Stimulated activated CD8-positive, alpha-beta memory T cell treated with anti-CD3 and anti-CD28 coated beads, Interleukin-4, amount 100 ng/mL, for 4 hours (primary cell): ENCODE measurements at places on chromosomes 5 and 9.

DNA sequence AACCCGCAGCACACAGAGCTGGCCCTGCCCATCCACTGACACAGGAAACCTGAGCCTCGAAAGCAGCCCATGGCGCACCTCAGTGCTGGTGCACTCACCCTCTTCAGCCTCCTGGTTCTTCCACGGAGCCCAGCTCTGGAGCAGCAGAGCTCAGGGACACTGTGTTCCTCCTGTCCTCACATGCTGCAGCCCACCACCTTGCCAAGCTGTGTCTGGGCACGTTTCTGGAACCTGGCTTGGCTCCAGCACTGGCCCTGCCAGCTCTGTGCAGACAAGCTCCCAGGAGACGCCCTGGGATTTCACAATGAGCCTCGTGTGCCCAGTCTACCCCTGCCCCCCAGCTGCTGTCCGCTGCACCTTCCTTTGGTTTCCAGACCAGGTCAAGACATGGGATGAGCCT is 119.5 kb downstream of the SYK start:
- no peak for DNase-seq

- DNase-seq: peak; percentile 79
Measured at GRCh38 chr9:137236238-137236935, 4.7 kb upstream of the TUBB4B start.

- DNase-seq: no peak
Measured at GRCh38 chr5:20276061-20276958, 288.3 kb upstream of the CDH18 start.

DNA sequence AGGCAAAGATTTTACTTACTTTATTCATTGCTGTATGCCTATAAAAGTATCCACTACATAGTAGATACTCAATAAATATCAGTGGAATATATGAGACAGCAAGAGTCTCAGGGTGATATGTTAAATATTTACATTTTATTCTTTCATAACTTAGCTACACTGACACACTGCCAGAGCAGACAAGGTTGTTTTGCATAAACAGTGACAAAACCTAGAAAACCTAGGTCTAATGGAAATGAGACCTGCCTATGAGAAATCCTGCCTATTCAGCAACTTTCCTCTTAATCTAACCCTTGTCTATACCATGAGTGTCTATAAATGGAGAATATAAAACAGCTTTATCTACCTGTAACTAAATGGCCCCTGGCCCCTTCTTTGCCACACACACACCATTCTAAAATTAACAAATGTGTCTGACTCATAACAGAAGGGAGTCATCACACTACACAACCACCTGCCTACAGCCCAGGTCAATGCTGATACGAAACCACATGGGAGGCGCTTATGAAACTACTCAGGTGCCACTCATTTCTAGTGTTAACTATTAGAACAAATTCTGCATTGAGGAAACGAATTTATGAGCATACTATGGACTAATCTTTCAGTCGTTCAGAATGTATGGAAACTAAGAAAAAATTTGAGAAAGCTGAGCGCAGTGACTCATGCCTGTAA is 60.3 kb downstream of the UBAP2 start:
- no peak for DNase-seq

DNA sequence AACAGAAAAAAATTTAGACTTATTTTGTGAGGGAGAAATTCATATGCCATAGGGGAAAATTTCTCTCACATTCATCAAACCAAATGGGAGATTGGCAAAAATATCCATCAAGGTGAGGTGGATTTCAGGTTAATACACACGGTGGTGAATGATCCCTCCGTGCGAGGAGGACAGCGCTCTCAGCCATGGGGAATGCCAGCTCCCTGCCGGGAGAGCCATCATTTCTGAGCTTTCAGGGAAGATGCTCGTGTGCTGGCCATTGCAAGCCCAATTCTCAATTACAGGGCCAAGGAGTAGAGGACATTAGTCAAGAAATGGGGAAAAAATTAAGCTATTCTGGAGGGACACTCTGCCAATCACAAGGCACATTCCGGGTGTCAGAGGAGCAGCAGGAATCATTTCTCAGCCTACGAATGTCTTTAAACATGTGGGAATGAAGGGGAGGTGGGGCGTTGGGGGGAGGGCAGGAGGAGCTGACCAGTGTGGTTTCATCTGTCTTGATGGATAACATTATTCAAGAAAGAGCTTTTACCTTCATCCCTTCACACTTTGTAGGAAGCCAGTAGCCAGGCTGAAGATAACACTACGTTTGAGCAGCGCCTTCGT is 165.5 kb downstream of the DAB2IP start:
- DNase-seq: no peak

DNA sequence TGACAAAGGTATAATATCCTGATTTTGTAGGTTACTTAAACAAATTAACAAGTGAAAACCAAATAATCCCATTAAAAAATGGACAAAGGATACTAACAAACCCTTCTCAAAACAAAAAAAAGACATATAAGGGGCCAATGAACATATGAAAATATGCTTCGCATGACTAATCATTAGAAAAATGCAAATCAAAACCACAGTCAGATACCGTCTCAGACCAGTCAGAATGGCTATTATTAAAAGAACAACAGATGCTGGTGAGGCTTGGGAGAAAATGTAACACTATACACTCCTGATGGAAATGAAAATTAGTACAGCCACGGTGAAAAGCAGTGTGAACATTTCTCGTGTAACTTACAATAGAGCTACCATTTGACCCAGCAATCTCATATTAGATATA is 1542.2 kb upstream of the CDH9 start:
- no peak for DNase-seq

- DNase-seq: no peak
Measured at GRCh38 chr5:84623019-84623418, 238.3 kb upstream of the EDIL3 start.

DNA sequence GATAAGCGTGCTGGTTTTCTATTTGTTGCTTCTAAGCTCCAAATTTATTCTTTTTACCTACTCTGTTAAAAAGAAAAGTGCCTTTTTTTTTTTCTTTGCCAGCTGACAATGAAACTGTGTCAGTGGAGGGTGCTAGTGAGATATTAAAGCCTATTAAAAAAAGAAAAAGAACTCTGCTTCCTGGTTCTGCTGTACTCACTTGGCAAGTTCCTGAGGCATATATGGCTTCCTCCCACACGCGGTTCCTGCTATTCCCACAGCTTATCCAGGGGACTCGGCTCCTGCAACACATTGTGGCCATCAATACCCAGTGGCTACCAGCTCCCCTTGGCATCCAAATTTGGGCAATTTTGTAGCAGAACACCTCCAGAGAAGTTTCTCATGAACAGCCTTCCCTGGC is 1977.7 kb upstream of the CDH9 start:
- DNase-seq: no peak

GRCh38 chr5:111830333-111830732 is 73.3 kb upstream of the NREP start:
- no peak for DNase-seq

DNA sequence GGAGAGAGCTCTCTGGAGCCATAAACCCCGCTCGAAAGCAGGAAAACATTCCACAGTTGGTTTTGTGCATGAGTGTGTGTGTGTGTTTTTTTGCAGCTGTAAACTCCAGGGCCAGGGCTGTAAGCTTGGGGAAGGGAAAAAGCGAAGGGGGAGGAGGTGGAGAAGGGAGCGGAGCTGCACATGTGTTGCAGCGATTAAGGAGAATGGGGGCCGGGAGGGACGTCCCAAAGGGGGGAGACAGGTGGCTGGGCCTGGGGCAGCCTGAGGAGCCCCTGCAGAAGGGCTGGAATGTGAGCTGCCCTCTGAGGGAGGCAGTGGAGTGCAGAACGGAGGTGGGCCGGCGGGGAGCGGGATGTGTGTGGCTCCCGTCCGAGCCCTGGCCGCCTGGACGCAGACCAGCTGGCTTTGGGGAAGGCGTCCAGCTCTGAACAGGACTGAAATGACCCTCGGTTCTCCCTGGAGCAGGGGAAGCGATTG is 2.7 kb upstream of the MYMK start:
- no peak for DNase-seq

DNA sequence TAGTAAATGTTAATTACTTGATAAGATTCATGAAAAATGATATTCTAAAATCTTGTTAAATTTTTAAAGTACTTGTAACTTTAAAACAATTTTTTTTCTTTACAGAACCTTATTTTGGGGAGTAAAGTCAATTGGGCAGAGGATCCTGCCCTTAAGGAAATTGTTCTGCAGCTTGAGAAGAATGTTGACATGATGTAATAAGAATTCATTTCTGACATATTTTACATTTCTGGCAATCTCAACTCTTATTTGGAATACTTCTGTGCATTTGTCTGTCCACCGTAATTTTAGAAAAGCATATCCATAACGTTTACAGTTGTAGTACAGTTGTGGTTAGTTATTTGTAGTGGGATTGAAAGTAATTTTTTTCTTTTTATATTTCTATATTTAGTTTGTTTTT is 20.2 kb downstream of the CENPH start:
- no peak for DNase-seq

GRCh38 chr9:19424176-19424779 is 15.5 kb downstream of the ACER2 start:
- DNase-seq: no peak

GRCh38 chr9:4425319-4426045 is 64.8 kb upstream of the SLC1A1 start:
- no peak for DNase-seq
